Stimulated activated CD4-positive, alpha-beta T cell treated with anti-CD3 and anti-CD28 coated beads, Interleukin-4, amount 100 ng/mL, for 24 hours (primary cell): ENCODE measurements at places on chromosomes 11 and 22.

DNA sequence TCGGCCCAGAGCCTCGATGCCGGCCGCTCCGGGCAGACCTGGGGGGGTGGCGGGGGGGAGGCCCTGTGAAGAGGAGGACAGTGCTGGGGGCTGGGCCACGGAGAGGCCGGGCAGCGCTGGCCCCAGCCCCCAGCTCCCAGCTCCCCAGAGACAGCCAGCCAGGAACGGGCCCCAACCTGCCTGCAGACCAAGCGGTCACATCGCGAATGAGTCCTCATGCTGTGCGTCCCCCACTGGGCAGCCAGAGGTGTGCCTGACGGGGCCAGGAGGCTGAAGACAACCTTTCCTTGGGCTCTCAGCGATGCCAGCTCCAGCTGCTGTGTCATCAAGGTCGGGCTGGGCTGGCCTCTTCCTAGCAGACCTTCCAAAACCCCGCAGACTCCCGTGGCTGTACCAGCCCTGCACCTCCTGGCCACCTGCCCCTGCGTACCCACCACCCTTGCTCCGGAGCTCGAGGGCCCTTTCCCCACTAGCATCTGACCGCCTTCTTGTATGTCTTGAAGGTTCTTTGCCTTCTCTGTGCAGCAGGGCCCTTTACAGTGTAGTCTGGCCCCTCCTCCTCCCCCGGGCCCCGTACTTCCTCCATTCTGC lies 88.4 kb downstream of the CDKN1C start:
- DNase-seq = no peak

DNA sequence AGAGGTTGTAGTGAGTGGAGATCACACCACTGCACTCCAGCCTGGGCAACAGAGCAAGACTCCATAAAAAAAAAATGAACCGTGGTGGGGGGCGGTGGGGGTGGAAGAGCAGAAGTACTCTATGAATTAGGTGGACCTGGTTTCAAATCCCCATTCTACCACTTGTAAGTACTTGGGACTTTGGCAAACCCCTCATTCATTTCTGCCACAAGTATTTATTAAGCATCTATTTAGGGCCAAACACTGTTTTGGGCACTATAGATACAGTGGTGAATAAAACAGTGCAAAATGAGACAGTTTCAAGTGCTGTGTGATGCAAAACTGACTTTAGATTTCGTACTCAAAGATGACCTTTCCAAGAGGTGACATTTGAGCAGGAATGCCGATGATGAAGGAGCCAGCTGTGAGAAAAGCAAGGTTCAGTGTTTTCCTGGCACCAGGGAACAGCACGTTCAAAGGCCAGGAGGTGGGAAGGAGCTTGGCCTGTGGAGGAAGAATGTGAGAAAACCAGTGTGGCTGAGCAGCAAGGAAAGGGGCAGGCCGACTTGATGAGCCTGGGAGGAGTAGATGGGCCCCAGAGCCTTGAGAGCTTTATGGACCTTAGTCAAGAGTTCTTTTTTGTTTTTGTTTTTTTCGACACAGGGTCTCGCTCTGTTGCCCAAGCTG lies 1.4 kb upstream of the TMEM134 start:
- DNase-seq = no peak

- DNase-seq = peak; percentile 37
These were observed 11.5 kb upstream of the RAB39A start for GRCh38 chr11:107916671-107917241.

DNA sequence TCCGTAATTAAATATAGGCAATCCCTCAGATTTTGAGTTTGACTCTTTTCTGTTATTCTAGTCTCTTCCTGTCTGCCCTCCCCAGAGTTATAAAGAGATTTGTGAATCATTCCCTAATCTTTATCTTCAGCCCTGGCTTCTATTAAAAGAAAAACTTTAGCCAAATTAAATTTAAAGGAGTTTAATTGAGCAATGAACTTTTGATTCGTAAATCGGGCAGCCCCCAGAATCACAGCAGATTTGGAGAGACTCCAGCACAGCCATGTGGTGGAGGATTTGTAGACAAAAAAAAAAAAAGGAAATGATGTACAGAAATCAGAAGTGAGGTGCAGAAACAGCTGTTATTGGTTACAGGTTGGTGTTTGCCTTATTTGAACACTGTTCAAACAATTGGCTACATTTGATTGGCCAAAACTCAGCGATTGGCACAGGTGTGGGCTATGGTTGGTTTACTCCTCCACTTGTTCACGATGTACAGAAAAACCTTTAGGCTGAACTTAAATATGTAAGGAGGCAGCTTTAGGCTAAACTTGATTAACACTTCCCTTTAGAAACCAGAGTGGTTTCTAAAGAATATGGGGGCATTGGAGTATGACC lies 2.3 kb upstream of the ALKBH8 start:
- no peak for DNase-seq

DNA sequence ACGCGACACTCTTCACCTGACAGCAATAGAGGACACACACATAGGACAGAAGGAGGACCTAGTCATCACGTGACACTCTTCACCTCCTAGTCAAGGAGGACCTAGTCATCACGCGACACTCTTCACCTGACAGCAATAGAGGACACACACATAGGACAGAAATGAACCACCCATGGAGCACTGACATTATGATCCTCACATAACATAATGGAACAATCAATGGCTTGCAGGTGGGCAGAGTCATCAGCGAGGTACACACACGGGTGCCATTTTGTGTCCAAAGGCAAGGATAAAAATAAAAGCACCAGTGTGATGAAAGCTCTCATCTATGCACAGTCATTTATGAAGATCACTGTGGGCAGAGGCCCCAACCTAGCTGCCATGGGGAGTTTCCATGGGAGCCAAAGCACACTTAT lies 354.7 kb downstream of the LARGE1 start:
- no peak for DNase-seq

DNA sequence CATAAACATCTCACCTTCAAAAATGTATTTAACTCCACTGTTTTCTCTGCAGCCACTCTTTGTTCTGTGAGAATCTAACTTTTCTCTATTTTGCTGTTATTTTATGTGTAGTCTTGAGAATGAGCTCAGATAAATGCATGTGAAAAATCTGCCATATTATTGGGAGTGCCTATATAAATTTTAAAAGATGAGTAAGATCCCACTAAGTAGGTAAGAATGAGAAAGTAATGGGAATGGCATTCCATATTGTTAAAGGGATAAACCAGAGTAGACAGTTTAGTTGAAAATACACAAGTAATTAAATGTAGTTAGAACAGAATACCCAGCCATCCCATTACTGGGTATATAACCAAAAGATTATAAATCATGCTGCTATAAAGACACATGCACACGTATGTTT lies 817.2 kb downstream of the FAM181B start:
- no peak for DNase-seq

DNA sequence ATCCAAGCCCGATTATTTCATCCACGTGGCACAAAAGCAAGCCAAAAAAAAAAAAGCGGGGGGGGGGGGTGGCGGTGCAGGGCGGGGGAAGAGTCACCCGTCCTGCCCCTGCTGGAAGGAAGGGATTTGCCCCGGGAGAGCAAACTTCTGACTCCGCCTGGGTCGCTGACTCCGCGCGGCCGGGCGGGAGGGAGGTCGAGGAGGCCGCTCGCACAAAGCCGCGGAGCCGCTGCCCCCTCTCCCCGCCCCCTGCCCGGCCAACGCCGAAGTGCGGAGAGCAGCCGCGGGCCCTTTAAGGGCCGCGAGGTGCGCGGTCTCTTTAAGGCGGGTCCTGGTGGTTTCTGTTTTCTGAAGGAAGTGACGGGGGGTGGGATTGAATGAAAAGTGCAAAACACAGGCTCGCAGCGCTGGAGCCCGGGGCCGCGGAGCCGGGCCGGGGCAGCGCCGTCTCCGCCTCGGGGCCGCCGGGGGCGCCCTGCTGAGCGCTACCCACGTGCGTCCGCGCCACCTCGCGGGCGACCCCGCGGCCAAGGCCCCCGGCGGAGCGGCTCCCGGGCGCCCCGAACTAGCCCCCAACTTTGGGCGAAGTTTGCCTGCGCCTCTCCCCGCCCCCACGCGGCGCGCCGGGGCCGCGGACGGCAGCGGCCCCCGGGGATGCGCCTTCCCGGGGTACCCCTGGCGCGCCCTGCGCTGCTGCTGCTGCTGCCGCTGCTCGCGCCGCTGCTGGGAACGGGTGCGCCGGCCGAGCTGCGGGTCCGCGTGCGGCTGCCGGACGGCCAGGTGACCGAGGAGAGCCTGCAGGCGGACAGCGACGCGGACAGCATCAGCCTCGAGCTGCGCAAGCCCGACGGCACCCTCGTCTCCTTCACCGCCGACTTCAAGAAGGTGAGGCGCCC lies at the start of gene OAF:
OAF (plus strand) TSS at position 407 of the 896 bp plus-strand sequence; CDS start at position 655, 248 bp downstream.
- DNase-seq = peak; percentile 60

- no peak for DNase-seq
These were observed 45.3 kb downstream of the SMIM38 start for GRCh38 chr11:69201066-69201365.

DNA sequence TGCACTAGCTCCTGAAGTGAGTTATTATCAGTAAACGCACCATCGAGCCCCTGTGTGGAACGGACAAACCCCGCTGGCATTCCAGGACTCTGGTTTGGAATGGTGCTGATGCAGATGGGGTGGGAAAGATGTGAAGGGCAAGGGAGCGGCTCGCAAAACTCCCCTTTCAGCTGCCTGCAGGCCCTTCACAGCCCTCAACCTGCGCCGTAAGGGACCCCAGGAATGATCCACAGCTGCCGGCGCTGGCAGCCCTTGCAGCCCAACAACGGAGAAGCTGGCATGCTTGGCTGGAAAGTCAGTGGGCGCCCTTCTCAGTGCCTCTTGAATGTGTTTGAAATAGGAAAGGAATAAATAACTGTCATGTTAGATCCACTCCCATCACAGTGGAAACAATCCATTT lies 1445.5 kb downstream of the BRD1 start:
- no peak for DNase-seq

DNA sequence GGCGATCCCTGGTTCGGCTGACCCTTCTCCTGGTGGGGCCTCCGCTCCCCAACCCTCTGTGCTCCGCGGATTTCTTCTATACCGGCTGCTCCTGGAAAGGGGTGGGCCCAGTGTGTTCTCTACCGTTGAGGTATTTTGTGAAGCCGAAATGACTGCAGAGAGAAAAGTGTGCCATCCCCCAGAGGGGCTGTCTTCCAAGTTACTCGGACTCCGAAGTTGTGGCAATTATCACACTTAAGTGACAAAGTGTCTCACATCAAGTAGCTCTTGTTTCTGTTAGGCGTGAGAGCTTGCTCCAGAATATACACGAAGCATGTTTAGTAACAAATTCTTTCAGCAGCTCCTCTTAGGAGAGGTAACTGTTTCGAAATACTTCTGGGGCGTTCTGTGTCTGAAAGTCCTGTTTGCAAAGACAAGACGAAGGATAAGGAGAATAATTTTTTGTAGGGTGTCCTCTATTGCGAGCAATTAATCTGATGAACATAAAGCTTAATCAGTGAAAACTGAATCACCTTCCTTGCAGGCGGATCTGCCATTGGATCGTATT lies 434 bp downstream of the XPNPEP3 start:
- DNase-seq = no peak

GRCh38 chr22:44871782-44872181 lies 119.4 kb downstream of the ARHGAP8 start:
- DNase-seq = no peak

GRCh38 chr11:12245091-12245490 lies 132.3 kb upstream of the PARVA start:
- DNase-seq = no peak
